ENCODE measurements at places on chromosomes 2 and 18. TPM values are rescaled to one million over a fixed set of nuclear protein-coding genes. Genes with fewer than 3 reads are reported as not detected.
A peak's percentile ranks its signal among the peaks of the same experiment; 100 is the strongest.

SGPP2 gene
- 0.23 TPM for total RNA-seq

GKN1 gene
- not detected for total RNA-seq

ATP6V1B1 gene
- 0.66 TPM for total RNA-seq

ARHGAP28 gene
- 161 TPM for total RNA-seq

COX7A2L gene
- 82.5 TPM for total RNA-seq

RUFY4 gene
- not detected for total RNA-seq

GRCh38 chr2:18600255-18600613 is 10.9 kb upstream of the NT5C1B start:
- H3K36me3 ChIP-seq = no peaks in the 10 kb centered on the region
- peaks cover 10% of the 10 kb centered on the region for H3K4me1 ChIP-seq
- H3K4me3 ChIP-seq = no peak overlapping the region
- no peak overlapping the region for H3K27ac ChIP-seq
- DNase-seq = no peak

GRCh38 chr18:45253056-45253565 is 362.2 kb upstream of the SLC14A2 start:
- no peaks in the 10 kb centered on the region for H3K27me3 ChIP-seq
- H3K36me3 ChIP-seq = no peaks in the 10 kb centered on the region
- no peak overlapping the region for H3K27ac ChIP-seq
- no peak overlapping the region for H3K4me3 ChIP-seq

- no peak overlapping the region for H3K4me3 ChIP-seq
- no peak for DNase-seq
- H3K4me1 ChIP-seq = peaks cover 12% of the 10 kb centered on the region
These were observed 240.9 kb downstream of the RNF152 start for GRCh38 chr18:61651880-61652268.

DNA sequence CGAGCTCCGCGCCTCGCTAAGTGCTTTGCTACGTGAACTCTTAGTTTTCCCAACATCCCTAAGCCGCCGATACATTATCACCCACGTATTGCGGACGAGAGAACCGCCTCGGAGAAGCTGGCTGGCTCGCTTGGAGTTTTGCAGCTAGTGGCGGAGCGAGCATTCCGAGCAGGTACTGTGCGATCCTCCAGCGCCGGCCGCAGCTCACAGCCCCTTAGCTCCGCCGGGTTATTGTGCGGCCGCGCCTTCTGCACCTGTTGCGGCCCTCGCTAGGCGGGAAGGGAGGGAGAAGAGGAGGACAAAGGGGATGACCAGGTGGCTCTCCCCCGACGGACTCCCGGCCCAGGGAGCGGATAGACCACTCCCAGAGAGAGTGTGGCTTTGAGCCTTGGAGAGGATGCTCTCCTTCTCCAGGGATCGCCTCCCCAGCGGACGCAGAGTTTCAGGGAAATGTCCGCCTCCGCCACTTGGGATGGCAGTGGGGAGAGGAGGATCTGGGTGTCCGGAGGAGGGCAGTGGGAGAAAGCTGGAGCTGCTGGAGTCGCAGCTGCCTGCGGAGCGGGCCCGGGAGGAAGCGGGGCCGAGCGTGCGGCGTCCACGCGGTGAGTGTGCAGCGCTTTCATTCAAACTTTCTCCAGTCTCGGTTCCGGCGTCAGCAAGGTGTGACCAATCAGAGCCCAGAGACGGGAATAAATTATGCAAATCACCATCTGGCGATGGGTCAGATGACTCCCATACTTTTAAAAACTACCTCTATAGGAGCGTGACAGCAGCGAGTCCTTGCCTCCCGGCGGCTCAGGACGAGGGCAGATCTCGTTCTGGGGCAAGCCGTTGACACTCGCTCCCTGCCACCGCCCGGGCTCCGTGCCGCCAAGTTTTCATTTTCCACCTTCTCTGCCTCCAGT is at the start of gene LIPG:
TSS of gene LIPG (plus strand) at position 769 of the 905 bp plus-strand sequence. CDS start 252 bp downstream, outside the sequence.
- peaks cover 35% of the 10 kb centered on the region for H3K4me1 ChIP-seq
- peak; percentile 74 for DNase-seq
- peaks cover 2% of the 10 kb centered on the region for H3K36me3 ChIP-seq
- H3K4me3 ChIP-seq = peak within 1 kb of the TSS; percentile 77

GRCh38 chr2:134246154-134246874 is 7.6 kb upstream of the MGAT5 start:
- no peaks in the 10 kb centered on the region for H3K27me3 ChIP-seq
- H3K4me1 ChIP-seq = peaks cover 13% of the 10 kb centered on the region
- no peaks in the 10 kb centered on the region for H3K36me3 ChIP-seq
- H3K27ac ChIP-seq = no peak overlapping the region
- no peak for DNase-seq
- H3K4me3 ChIP-seq = no peak overlapping the region
